Activated CD4-positive, alpha-beta T cell treated with anti-CD3 and anti-CD28 coated beads for 4 hours (primary cell): ENCODE measurements at places on chromosomes 5 and 9.

DNA sequence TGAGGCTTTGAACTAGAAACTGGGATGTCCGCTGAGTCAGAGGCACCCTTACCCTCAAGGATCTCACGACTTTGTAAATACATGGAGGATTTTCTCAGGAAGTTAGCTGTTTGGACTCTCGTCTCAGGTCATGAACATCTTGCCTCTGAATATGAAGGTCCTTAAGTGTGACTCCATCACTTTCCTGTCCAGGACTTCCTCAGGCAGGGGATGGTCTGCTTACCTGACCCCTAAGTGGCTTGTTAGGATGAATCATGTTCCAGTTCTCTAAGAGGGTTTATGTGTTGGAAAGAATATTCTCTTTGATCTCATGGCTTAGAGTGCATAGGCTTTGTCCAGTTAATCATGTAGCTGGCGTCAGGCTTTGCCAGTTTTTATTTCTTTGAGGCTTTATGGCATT is 511.7 kb upstream of the KLF4 start:
- no peak for DNase-seq

DNA sequence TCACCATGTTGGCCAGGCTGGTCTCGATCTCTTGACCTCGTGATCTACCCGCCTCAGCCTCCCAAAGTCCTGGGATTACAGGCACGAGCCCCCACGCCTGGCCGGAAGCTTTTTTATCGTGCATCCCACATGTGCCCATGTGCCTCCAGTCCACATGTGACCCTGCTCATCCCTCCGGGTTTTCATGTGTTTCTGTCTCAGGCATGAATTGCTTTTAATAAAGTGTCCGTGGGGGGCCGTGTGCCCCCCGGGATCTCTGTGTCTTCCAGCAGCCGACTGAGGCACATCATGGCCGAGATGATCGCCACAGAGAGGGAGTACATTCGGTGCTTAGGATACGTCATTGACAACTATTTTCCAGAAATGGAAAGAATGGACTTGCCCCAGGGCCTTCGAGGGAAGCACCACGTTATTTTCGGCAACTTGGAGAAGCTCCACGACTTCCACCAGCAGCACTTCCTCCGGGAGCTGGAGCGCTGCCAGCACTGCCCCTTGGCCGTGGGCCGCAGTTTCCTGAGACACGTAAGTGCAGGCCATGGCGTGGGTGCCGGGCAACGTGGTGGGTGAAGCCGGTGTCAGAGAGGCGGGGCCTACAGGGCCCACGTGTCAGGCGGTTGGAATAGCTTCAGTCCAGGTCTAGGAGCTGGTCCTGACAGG is 22.1 kb upstream of the LRRC14B start:
- DNase-seq: no peak

GRCh38 chr5:61412361-61412760 is 80.3 kb downstream of the ZSWIM6 start:
- no peak for DNase-seq

- DNase-seq: no peak
Observed at GRCh38 chr5:158492136-158492535, 607.6 kb downstream of the EBF1 start.

DNA sequence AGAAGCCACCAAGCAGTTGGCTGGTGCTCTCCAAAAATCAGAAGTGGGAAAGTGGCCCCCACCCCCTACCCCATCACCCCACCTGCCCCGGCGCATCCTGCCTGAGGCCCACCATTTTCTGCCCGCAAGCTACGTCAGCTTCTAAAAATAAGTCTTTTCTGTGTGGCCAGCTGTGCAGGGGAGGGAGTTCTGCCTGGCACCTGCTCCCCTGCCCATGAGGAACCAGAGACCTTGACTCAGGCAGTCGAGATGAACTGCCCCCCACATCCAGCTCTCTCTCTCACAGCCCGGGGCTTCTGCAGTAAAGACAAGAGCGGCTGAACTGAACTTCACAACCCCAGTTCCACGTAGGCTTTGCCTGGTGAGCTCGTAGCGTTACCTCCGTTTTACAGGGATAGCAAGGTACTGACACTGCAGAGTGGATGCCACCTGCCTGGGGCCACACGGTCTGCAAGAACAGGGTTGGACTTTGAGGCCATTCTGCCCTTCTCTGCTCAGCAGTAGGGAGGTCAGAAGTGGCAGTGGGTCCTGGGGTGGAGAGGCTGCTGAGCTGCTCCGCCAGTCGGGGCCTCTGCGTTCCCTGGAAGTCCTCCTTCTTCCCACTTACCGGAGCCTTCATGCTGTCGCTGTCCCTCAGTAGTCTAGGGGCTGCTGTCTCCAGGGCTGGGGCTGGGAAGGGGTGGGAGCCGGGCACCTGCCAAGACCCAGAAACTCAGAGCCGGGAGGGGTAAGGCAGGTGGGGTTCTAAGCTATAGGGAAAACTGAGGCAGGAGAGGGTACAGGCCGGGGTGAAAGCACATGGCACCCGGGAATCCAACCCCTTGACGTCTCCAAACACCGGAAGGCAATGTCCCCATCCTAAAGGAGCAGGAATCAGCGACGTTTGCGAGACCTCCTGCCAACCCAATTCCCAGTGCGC is 781 bp downstream of the ST6GALNAC4 start:
- DNase-seq: no peak
